ENCODE measurements at places on chromosomes 7 and 10.
A peak's percentile ranks its signal among the peaks of the same experiment; 100 is the strongest.

DNA sequence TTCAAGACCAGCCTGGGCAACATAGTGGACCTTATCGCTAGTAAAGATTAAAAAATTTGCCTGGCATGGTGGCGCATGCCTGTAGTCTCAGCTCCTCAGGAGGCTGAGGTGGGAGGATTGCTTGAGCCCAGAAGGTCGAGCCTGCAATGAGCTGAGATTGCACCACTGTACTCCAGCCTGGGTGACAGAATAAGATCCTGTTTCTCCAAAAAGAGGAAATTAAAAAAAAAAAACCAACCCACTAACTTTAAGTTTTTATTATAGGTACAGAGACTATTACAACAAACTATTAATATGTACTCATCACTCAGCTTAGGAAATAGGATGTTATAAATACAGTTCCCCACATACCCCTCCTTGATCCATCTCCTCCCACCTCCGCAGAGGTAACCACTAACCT, 30.2 kb downstream of the DHTKD1 start:
- no peak for DNase-seq

- DNase-seq: no peak
Observed at GRCh38 chr7:25005658-25006057, 25.7 kb upstream of the OSBPL3 start.

GRCh38 chr7:21893401-21893800, 52.3 kb downstream of the CDCA7L start:
- DNase-seq: no peak

GRCh38 chr7:150945171-150945852, 32.8 kb downstream of the KCNH2 start:
- DNase-seq: no peak

GRCh38 chr7:37229381-37229780, 219.3 kb downstream of the ELMO1 start:
- no peak for DNase-seq

- DNase-seq: no peak
Observed at GRCh38 chr10:122850705-122851640, 5.3 kb upstream of the CUZD1 start.

- peak; percentile 75 for DNase-seq
Observed at GRCh38 chr10:34637418-34637911, 177.6 kb downstream of the PARD3 start.

DNA sequence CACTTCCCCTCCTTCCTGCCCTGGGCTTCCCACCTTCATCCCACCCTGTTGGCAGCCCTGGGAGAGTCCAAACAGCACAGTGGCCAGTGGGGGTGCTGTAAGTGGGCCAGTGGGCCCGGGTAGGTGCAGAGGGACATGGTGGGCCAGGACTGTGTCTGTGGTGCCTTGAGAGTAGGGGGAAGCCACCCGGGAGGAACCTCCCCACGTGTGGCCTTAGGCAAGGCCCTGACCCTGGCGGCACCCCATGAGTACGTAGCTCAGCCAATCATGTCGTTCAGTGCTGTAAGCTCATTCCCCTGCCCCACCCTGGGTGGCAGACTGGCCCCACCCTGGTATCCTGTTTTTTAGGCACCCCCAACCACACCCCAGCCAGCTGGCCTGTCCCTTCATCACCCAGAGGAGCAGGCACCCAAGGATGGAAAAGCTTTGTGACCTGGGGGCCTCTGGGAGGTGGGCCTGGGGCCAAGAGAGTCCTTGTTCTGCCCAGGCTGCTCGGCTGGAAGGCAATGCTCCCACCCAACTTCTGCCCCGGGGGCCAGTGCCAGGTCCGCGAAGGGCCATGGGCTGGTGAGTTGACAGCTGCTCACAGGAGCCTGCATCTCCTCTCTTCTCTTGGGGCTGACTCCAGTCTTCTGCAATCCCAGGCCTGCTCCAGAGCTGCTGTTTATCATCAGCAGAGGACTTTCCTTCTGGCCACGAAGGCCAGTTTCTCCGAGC, 41.6 kb downstream of the TSPAN15 start:
- DNase-seq: no peak

GRCh38 chr7:142478479-142479220, 220.8 kb upstream of the PRSS58 start:
- peak; percentile 48 for DNase-seq

- no peak for DNase-seq
Observed at GRCh38 chr7:110962826-110963225, 128.1 kb upstream of the LRRN3 start.

Measured in activated CD4-positive, alpha-beta memory T cell treated with anti-CD3 and anti-CD28 coated beads for 36 hours (primary cell).